Activated T-cell treated with anti-CD3 and anti-CD28 coated beads for 1 hour (primary cell): ENCODE measurements at places on chromosomes 13 and 19.

DNA sequence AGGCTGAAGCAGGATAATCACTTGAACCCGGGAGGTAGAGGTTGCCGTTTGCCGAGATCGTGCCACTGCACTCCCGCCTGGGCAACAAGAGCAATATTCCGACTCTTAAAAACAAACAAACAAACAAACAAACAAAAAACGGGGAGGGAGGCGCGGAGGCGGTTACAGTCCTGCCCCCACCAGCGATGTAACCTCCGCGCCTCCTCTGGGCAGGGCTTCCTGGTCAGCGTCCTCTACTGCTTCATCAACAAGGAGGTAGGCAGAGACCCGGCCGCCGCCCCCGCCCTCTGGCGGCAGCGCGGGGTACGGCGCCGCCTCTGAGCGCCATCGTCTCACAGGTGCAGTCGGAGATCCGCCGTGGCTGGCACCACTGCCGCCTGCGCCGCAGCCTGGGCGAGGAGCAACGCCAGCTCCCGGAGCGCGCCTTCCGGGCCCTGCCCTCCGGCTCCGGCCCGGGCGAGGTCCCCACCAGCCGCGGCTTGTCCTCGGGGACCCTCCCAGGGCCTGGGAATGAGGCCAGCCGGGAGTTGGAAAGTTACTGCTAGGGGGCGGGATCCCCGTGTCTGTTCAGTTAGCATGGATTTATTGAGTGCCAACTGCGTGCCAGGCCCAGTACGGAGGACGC lies 10.2 kb downstream of the SNRPD2 start:
- peak; percentile 80 for DNase-seq

DNA sequence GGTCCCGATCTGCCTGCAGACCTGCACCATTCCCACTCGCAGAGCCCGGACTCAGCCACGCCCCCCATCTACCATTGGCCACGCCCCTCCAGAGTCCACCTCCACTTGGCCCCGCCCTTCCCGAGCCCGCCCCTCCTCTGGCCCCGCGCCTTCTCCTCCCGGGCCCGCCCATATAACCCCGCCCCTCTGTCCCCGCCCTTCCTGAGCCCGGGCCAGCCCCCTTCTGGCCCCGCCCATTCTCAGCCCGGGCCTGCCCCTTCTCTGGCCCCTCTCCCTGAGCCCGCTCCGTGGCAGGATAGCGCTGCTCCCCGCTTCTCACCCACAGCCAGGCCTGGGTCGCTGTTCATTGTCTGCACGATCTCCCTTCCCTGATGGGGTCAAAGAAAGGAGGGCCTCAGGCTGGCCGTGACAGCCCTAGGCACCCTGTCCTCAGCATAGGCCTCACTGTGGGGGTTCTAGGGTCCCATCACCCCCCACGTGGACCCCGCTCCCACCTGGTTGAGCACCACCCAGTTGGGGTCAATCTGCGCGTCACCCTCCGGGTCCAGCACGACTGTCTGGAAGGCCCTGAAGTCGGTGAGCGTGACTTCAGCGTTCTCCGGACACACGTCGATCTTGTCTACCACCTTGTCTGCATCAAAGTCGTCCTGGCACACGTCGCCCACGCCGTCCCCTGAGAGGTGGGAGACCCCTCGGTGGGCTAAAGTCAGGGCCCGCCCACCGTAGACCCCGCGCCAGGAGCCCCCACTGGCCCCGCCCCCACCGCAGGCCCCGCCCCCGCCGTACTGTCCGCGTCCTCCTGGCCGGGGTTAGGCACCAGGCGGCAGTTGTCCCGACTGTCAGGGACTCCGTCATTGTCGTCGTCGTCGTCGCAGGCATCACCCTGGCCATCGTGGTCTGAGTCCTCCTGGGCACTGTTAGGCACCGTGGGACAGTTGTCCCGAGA lies 5.7 kb downstream of the COMP start:
- DNase-seq: peak; percentile 60

GRCh38 chr13:33453936-33454335 lies 168.4 kb upstream of the STARD13 start:
- no peak for DNase-seq

- no peak for DNase-seq
Measured at GRCh38 chr13:85974608-85975366, 175.6 kb upstream of the SLITRK6 start.

GRCh38 chr13:43864921-43865320 lies 14.6 kb downstream of the CCDC122 start:
- DNase-seq: no peak

- DNase-seq: no peak
Measured at GRCh38 chr19:3055741-3056416, 6.4 kb downstream of the TLE5 start.

DNA sequence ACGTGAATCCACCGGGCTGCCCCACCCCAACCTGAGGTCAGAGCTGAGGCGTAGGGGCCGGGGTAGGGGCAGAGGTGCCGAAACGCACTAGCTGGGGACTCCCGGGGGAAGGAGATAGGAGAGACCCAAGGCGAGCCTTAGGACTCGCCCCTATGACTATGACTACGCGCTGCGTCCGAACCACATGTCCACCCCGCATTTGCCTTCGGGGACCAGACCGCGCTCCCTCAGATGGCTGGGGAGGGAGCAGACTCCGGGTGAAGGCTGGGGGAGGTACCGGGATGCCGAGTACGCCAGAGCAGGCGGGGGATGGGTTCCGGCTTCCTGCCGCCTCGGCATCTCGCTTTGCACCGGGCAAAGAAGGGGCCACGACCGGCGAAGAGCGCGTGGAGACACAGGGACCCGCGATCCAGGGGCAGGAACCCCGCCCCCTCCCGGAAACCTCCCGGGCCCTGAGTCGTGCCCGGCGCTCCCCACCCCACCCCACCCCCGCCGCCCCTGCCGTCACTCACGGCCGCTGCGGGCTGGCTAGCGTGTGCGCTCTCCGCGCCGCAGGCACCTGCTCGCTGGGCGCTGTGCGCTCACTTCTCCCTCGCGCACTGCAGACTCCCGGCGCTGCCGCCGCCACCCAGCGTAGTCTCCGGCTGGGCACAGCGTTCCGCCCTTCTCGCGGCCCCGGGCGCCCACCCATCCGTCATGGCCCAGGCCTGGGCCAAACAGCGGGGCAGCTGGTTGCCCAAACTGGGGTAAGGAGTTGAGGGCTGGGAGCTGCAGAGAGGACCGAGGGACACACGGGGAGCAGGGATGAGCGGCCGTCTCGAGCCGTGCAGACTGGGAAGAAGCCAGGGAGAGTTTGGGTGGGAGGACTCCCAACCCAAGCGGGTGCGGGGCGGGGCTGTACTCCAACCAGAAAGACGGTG lies 622 bp upstream of the VSTM2B start:
- DNase-seq: no peak

GRCh38 chr19:11479090-11479897 lies 1.6 kb downstream of the ELAVL3 start:
- no peak for DNase-seq

GRCh38 chr19:38441657-38442348 lies 8.3 kb downstream of the RYR1 start:
- no peak for DNase-seq

GRCh38 chr13:37023871-37024270 lies 23.3 kb downstream of the EXOSC8 start:
- no peak for DNase-seq

DNA sequence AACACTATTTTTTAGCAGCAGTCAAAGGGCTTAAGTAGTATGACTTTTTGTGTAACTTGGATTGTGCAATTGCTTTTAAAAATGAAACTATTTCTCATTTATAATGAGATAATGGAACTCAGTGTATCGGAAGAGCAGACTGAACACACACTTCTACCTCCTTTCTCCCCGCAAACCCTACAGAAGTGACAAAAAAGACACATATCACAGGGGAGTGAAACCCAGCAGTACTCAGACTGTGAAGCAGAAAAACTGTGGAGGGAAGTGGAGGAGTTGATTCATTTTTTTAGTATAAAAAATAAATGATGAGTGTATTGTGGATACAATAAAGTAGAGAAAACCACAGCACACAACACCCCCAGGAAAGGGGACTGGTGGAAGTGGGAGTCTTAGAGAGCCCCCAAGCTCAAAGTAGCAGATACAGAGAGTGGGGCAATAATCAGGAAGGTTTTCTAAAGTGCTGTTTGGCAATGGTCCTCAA lies 9.7 kb downstream of the LPAR6 start:
- DNase-seq: no peak

GRCh38 chr19:5554828-5555227 lies 12.9 kb downstream of the TINCR start:
- no peak for DNase-seq
